NCI-H748 treated with DMSO at 0.1 percent for 48 hours (cell line): ENCODE measurements at places on chromosomes 2 and 18.

- no peak for DNase-seq
These were observed 245.4 kb downstream of the GALR1 start for GRCh38 chr18:77495079-77495478.

- no peak for DNase-seq
These were observed 69.0 kb upstream of the ALPP start for GRCh38 chr2:232309592-232309991.

DNA sequence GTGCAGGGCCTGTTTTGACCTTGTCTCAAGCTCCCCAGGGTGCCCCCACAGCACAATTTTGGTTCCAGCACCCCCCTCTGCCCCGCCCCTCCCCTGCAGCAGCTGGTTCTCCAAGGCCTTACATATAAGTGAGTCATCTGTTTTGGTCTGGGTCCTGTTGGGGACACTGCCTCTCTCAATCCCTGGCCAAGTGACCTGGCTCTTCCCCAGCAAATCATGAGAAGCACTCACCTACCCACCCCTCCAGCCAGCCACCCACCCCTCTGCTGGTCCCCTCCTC is 90.5 kb downstream of the INHBB start:
- DNase-seq: no peak

DNA sequence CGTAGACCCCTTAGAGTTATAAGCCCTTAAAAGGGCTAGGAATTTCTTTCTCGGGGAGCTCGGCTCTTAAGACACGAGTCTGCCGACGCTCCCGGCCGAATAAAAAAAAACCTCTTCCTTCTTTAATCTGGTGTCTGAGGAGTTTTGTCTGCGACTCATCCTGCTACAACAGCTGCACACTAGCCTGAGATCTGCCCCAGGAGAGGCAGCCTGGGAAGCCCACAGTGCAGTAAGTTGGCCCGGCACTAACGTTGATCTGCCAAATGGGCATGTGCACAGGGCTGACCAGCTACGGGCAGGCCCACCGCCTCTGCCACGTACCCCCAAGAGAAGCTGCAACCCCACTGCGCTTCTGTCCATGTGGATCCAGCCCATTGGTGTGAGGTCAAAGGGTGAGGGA is 8.4 kb upstream of the LIMS2 start:
- DNase-seq: no peak

DNA sequence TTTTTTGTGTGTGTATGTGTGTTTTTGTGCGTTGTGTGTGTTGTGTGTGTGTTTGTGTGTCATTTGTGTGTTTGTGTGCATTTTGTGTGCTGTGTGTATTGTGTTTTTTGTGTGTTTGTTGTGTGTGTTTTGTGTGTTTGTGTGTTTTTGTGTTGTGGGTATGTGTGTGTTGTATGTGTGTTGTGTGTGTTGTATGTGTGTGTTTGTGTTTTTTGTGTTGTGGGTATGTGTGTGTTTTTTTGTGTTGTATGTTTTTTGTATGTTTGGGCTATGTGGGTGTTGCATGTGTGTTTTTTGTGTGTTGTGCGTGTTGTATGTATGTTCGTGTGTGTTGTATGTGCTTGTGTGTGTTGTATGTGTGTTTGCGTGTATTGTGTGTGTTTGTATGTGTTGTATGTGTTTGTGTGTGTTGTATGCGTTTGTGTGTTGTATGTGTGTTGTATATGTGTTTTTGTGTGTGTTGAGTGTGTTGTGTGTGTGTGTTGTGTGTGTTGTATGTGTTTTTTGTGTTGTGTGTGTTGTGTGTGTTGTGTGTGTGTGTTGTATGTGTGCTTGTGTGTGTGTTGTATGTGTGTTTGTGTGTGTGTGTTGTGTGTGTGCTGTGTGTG is 275.3 kb downstream of the HRH4 start:
- DNase-seq: no peak

- no peak for DNase-seq
These were observed 354.5 kb upstream of the ATP5MC3 start for GRCh38 chr2:175536059-175536458.

- no peak for DNase-seq
These were observed 3.5 kb downstream of the YWHAQ start for GRCh38 chr2:9627310-9627709.

GRCh38 chr2:54456612-54457322 is 640 bp downstream of the SPTBN1 start:
- DNase-seq: no peak

DNA sequence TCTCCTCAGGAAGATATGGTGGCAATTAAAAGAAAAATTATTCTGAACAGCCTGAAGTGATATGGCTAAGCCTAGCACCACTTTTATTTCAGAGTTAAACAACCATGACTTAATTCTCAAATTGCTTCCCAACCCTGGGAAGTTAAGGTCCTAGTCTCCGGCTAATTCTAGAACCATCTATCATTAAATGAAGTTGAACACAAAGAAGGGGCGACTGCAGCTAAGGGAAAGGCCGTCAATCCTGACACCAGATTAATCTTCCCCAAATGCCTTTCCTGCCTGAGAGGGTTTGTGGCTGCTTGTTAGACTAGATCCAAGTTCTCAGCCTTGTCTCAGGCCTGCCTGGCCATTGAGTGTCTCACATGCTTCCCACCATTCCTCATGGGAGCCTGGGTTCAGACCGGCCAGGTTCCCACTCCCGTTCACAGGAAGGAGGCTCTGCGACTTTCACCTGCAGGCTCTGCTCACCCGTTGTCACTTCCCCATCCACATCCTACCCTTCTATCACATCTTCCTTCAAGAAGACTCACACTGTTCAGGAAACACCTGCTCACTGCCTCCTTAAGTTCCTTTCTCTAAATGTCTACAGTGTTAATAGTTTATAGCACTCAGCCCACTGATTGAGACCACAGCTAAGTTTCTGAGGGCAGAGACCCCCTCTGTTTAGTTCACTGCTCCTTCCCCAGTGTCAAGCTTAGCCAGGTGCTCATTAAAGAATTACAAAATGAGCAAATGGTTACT is 282.9 kb upstream of the REV1 start:
- no peak for DNase-seq

DNA sequence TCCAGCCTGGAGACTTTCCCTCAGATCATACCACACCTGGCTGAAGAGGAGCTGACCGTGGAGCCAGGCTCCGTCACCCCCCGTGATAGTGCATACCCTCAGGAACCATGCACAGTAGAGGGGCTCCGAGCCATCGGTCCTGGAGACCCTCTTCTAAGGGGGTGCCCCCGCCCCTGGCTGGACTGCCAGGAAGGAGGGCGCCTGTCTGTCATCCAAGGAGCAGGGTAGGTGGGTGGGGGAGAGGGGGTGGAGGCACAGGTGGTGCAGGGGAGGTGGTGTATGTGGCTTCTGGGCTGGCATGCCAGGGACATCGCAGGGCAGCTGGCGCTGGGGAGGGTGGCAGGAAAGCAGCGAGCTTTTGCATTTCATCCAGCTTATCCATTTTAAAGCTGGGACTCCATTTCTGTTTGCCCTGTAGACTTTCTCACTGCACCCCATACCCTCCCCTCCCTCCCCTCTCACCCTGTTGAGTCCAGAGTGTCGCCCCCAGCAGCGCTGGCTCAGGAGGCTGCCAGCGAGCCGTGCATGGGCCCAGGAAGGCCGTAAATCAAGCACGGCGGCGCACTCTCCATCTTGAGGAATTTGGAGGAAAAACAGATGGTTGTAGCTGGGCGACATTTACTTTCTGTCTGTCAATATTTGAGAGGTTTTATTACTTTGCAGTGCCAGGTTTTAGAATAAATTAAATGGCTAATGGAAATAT is 56.2 kb upstream of the HS6ST1 start:
- DNase-seq: no peak

GRCh38 chr2:230162981-230163380 is 56.8 kb downstream of the SP110 start:
- no peak for DNase-seq

GRCh38 chr18:76622651-76623050 is 127.6 kb upstream of the ZNF516 start:
- peak; percentile 57 for DNase-seq

GRCh38 chr2:84924173-84925106 is 19.0 kb downstream of the TMSB10 start:
- DNase-seq: no peak

- no peak for DNase-seq
These were observed 28.6 kb upstream of the CERS6 start for GRCh38 chr2:168427451-168427850.

- DNase-seq: no peak
These were observed 203.7 kb upstream of the ITGA4 start for GRCh38 chr2:181253438-181253837.

DNA sequence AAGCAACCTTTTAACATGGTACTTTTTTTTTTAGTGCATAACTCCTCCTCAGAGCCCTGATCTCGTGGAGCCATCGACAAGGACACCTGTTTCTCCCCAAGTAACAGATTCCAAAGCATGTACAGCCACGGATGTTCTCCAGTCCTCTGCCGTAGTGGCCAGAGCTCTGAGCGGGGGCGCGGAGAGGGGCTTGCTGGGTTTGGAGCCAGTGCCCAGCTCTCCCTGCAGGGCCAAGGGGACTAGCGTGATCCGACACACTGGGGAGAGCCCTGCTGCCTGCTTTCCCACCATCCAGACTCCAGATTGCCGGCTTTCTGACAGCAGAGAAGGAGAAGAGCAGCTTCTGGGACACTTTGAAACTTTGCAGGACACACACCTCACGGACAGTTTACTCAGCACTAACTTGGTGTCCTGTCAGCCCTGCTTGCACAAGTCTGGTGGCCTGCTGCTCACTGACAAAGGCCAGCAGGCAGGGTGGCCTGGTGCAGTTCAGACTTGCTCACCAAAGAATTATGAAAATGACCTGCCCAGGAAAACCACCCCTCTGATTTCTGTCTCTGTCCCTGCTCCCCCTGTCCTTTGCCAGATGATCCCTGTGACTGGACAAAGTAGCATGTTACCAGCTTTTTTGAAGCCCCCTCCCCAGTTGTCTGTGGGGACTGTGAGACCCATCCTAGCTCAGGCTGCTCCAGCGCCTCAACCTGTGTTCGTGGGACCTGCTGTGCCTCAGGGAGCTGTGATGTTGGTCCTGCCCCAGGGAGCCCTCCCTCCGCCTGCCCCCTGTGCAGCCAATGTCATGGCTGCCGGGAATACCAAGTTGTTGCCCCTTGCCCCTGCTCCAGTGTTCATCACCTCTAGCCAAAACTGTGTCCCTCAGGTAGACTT is 4.5 kb downstream of the KLF11 start:
- no peak for DNase-seq

GRCh38 chr2:208546107-208546506 is 139.5 kb downstream of the PTH2R start:
- DNase-seq: no peak

DNA sequence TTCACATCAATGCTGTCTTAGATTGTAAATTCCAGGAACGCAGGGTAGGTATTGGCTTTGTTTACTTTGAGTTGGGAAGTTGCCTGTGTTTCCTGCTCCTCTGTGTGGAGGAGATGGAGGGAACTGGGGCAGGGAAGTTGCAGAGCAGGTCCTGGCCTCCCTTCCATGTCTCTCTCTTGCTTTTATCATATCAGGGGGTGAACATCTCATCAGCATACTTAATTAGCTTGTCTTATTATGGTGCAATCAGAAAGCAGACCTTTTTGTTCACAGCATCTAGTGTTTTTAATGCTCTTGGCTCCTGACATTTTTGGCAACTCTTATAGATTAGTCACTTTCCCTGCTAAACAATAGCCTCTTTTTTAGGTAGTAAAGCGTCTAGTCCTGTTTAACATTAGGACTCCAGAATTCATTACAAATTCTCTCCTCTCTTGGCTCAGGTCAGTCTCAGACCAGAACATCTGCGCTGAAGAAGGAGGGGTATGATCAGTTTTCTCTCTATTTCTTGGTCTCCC is 11.5 kb upstream of the DIPK1C start:
- no peak for DNase-seq

GRCh38 chr2:111620281-111620680 is 263.7 kb downstream of the ANAPC1 start:
- no peak for DNase-seq

DNA sequence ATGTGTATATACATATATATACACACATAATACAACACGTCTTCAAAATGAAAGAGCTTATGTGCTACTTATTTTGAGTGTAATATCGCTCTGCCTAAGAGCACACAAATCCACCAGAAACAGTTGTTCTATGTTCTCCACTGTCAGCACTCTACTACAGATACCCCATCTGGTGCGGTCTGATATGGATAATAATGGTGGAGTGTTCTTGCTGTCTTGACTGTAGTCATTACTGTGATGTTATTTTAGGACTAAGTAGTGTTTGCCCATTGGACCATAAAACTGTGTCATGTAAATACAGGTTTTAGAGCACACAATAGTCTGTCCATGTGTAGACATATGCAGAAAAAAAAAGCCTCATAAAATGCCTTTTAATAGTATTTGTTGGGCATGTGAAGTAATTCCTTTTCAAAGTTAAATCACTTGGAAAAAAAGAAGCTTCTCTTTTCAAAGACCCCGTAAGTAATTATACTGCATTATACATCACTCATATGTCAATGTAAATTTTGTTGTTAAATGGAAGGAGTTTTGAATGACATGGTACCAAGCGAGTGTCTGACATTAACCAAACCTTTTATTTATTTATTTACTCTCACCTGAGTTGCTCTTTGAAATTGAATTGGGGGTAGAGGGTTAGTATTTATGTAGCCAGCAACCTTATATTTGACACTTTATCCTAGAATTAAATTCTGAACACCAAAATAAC is 1249.2 kb upstream of the ZEB2 start:
- DNase-seq: peak; percentile 39

DNA sequence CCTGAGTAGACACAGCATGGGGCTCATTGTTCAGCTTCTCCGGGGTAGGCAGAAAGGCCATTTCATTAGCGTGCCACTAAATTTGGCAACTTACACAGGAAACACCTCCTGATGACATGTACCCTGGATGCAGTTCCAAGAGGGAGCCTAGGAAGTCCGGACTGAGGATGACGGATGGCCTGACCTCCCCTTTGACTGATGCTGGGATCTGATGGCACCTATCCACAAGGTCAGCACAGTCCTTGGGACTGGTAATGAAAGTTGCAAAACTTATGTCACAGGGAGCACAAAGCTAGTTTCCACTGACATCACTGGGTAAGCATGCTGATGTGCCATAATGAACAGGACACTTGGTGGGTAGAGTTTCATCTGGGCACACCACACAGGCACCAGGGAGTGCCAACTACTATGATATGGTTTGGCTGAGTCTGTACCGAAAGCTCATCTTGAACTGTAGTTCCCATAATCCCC is 126.7 kb upstream of the ARL4C start:
- no peak for DNase-seq

DNA sequence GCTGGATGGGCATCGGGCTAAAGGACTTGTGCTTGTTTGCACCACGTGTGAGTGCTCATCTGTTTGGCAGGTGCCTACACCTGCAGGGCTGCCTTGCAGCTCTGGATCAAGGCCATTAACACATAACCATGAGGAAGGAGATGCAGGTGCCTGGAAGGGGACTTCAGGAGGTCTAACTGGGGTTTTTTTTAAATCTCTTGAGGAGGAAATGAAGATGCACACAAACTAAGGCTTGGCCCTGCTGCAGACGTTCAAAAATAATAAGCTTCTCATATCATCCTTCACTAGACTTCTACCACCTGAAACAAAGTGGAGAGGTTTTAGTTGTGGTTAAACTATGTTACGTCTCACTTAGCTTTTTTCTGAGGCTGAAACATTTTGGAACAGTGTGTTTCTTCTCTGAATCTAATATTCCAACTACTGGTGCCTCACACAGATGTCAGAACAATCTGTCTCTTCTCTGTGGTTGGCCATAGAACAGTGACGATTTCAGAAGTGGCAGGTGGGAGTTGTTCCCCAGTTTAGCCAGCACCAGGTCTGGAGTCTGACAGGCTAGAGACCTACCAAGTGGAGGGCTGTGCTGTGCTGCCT is 36.5 kb downstream of the BCL2L11 start:
- no peak for DNase-seq
